Stimulated activated CD8-positive, alpha-beta memory T cell treated with anti-CD3 and anti-CD28 coated beads, Interleukin-4, amount 100 ng/mL, for 1 hour (primary cell): ENCODE measurements at places on chromosomes 12 and 14.

DNA sequence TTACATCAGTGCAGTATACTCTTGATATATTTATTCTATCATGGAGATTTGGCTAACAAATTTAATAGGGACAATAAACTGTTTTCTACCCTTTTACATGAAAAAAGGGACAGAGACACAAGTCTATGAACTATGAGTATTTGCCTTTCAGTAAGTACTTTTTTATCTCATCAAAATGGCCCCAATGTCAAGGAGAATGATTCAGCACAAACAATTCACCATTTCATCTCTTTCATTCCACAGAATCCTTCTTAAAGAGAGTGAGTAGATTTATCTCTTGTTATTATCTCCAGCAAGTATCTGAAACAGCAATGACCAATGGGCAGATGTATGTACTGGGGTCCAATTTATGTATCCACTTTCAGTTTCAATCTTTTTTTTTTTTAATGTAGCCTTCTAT, 447.5 kb downstream of the NPAS3 start:
- no peak for DNase-seq

DNA sequence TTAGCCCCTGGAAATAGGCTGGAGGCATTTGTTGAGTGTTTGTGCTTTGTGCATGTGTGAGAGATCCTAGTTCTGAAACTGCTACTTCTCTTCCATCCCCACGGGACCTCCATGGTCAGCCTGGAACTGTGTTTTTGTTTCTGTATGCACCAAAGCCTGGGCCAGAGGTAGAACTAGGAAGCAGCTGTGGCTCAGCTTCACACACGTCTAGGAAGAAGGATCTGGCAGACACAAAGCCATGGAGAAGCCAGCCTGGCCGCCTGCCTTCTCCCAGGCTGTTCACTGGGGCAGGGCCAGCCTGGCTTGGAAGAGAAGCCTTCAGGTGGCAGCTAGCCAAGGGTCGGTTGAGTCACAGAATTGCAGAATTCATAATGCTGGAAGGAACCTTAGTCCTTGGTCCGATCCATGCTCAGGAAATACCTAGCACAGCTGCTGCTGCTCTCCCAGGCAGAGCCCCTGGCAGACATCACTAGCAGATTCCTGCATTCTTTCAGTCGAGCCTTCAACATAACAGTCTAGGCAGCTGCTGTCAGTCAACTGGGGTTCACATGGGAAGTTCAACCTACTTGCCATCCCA, 27.0 kb downstream of the RIN3 start:
- no peak for DNase-seq

DNA sequence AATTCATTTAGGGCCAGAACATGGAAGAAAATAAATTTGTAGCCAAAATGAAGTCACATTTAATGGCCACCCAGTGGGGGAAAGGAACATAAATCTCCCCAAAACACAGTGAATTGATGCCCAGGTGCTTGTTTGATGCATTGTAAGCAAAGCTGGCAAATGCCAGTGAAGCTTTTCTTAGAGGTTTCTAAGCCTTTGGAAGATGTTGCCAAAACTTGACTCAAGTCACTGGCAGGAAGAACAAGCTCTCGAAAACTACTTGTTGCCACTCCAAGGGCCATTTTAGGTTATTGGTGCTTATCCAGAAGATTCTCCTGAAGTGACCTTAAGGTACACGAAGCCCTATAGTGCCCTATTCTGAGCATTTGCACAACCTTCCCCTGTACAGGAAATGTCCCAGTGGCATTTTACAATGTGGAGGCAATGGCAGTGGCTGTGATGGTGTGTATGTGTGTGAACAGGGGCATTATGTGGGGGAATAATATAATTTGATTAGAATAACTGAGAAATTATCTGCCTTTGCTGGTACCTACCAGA, 89.5 kb upstream of the NOVA1 start:
- DNase-seq, result no peak

- DNase-seq, result no peak
Measured at GRCh38 chr14:55074662-55075061, 23.2 kb downstream of the MAPK1IP1L start.

DNA sequence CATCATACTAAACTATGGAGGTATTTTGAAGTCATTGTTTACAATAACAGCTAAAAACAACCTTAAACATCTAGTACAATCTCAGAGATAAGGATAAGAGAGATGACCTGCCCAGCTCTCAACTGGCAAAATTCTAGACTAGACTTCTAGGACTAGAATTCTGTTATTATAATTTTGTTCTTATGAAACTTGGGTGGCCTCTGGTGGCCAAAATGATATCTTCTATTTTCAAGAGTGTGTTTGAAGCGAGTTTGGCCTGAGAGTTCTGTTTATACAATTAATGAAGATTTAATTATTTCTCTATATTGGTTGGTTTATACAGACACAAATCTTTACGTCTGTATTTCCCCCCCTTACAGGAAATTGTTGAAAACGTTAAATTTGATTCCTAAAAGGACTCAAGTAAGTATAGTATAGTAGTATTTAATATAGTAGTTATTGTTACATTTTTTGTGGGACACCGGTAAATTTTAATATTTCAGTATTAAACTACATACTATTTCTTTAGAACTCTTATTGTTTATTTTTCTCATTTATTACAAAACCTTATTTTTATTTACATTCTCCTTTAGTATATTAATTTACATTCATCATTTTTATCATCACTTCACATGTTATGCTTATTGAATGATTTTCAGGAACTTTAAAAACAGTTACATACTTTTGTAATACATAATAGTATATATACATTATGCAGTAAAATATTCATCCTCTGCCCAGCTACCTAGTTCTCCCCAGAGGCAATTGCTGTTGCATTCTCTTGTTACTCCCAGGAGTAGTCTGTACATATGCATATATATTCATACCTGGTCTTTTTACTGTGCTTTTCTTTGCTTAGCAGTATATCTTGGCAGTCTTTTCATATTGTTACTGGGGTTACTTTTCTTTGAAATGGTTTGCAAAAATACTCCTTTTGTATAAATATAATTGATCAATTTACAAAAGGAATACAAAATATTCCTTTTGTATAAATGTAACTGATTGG, 6.6 kb downstream of the PPHLN1 start:
- DNase-seq, result no peak

GRCh38 chr12:120921637-120922036, 17.5 kb upstream of the SPPL3 start:
- DNase-seq, result no peak

GRCh38 chr12:109165599-109165998, 49.2 kb downstream of the ACACB start:
- DNase-seq, result no peak

DNA sequence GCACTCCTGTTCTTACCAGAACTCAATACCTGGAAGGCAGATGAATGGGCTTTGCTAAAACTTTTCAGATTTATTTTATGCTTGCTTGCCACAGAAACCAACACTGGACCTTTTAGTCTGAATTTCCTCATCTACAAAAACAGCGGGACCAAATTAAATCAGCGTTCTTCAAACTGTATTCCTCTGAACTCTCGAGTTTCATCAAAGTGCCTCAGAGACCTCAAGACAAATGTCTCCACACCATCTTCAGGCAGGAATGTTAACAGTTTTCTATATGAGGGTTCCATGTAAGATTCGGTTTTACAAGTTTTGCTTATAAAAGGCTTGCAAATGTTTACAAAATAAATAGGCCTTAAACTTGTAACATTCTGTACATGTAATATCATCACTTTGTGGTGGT, 74.6 kb downstream of the MED13L start:
- no peak for DNase-seq

- no peak for DNase-seq
Measured at GRCh38 chr12:27644158-27644845, 51.9 kb upstream of the REP15 start.

GRCh38 chr14:44108601-44109000, 398.5 kb downstream of the FSCB start:
- no peak for DNase-seq

GRCh38 chr12:124434354-124434753, 133.1 kb downstream of the NCOR2 start:
- no peak for DNase-seq

DNA sequence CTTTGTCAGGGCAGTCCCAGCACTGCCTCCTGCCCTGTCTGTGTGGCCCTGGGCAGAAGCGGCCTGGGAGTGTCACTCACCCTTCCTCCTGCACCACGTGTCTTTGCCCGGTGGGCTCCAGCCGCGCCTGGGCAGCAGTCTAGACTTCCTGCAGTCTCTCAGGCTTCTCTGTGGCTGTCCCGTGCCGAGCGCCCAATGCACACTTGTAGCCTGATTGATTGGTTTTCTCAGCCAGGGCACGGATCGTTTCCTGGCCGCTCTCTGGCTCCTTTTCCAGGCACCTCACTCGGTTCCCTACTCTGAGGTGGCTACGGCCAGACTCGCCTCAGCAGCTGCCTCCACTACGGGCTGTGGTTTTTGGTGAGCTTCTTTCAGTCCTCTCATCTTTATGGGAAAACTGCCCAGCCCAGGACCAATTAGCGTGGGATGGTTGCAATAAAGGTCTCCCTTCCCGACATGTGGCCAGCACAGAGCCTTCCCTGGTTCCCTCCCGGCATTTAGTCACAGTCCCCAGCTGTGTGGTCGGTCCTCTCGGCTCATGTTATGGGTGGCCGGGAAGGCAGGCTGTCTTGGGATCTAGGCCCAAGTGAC, 133.1 kb downstream of the CACNA1C start:
- no peak for DNase-seq

GRCh38 chr12:51744235-51744634, 104.3 kb downstream of the FIGNL2 start:
- no peak for DNase-seq

- DNase-seq, result no peak
Measured at GRCh38 chr14:62661818-62662217, 383.4 kb downstream of the KCNH5 start.

DNA sequence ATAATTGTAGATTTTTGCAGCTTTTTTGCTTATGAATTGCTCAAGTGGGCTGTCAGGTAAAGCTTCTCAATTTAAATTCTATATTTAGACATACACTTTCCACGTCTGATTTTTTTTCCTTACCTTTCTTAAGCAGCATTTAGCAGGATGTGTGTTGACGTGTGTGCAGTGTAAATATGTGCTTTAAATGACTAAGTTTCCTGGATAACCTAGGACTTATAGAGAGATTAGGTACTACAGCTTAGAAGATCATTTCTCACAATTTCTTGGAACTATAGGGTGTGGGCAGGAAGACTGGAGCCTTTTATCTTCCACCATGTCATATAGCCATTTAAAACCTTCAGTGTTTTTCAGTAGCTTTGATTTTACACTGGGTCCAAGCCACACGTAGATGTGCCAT, 263.5 kb downstream of the NOVA1 start:
- no peak for DNase-seq

DNA sequence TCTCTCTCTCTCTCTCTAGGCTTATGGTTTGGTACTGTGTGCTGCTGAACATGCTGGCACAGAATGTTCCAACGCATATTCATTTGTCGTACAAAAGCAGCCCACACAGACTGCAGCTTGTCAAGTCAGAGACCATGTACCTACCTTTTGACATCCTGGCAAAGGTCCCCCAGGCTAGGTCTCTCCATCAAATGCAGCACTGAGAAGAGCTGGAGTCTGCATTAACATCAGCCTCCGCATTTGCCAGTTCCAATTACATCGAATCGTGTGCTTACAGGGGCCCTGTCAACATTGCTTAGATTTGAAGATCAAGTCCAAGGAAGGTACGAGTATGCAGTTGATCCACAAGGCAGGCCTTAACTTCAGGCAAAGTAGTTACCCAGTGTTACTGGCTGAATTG, 47.9 kb downstream of the GPR135 start:
- DNase-seq, result no peak

- DNase-seq, result no peak
Measured at GRCh38 chr14:79764323-79764722, 447.0 kb downstream of the DIO2 start.

- DNase-seq, result no peak
Measured at GRCh38 chr12:54025499-54026405, 2.5 kb upstream of the HOXC6 start.

- DNase-seq, result no peak
Measured at GRCh38 chr12:124814741-124815613, 48.7 kb downstream of the SCARB1 start.

- DNase-seq, result no peak
Measured at GRCh38 chr14:99612738-99613330, 8.8 kb upstream of the CCDC85C start.

DNA sequence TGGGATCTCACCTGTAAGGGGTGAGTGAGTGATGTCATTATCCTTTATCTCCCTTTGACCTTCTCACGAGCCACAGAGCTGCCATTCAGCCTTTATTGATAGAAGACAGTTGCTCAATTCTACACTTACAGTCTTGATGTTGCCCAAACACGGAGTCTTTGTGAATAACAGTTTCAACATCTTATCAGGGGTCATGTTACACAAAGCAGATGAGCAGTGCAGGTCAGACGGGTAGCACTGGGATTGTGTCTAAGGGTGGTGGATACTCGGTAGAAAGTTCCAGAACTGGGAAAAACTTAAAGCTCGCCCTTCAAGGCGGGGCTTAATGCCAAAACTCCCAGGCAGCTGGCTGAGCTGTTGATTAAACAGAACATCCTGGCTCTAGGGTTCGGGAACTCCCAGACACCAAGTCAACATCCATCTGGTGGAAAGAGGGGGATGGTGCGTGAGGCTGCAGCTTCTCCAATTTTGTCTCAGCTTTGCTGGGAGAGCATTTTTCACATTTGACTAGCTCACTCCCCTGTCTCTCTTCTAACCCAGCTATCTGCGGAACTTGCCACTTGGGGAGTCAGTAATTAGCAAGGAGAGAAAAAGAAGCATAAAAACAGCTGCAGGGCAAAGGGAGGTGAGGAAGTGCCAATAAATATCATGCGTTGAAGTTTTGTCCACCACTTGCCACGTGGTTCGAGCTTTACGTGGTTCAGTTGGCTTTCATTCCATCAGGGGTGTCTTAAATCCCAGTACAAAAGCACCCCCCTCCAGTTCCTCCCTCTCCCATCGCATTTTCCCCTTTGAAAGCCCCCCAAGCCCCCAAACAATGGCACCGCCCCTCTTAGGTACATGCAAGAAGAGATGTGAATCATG, 31.0 kb downstream of the FOXN4 start:
- DNase-seq, result no peak

- DNase-seq, result no peak
Measured at GRCh38 chr12:9866860-9867269, 2.3 kb downstream of the CLEC2B start.

DNA sequence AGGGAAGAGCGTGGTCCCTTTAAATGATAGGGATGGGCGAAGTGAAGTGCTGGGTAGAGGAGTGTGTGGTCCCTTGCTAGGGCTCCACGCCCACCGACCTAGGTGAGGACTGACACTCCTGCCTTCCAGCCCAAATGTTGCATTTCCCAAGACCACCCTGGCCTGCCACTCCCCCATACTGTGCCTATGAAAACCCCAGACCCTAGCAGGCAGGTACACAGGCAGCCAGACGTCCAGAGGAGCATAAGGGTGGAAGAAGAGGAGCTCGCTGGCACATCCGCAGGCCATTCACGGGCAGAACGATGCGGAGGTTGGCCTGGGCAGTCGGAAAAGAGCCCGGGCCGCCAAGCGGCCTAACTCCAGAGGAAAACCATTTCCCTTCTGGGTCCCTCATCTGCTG, 817 bp upstream of the IPO8 start:
- DNase-seq, result no peak

GRCh38 chr12:65817866-65818265, 6.4 kb upstream of the HMGA2 start:
- no peak for DNase-seq

GRCh38 chr14:25436288-25436875, 386.4 kb upstream of the STXBP6 start:
- no peak for DNase-seq

- DNase-seq, result no peak
Measured at GRCh38 chr12:10304161-10304574, 3.5 kb upstream of the KLRD1 start.
